ENCODE measurements at places on chromosomes 6 and 20.
A peak's percentile ranks its signal among the peaks of the same experiment; 100 is the strongest.

- no peak for DNase-seq
Observed at GRCh38 chr20:48431653-48432493, 395.9 kb downstream of the PREX1 start.

- no peak for DNase-seq
Observed at GRCh38 chr6:167652701-167653095, 174.0 kb upstream of the AFDN start.

GRCh38 chr20:49167811-49168507 is 20.2 kb downstream of the STAU1 start:
- DNase-seq, result no peak

DNA sequence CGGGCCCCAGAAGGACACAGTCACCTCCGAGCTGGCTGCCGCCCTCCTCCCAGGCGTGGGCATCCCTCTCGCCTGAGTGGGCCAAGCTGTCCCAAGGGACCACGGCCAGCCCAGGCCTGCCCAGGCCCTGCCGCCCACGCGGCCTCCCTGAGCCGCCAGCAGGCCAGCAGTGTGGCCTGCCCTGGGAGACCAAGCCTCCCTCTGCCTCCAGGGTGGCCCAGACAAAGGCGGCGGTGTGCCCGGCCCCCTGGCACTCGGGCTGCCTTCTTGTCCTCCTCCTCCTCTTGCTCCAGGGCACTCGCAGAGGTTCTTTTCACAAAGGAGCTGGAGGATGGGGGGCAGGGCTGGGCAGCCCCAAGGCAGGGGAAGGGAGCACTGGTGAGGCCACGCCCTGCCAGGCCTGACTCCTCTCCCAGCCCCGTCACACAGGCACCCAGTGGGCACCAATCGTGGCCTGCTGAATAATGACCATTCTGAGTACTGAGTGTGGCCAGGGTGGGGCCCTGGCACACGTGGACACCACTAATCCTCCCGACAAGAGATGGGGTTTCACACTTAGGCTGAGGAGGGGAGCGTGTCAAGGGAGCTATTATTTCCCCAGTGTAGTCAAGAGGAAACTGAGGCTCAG is 25.3 kb downstream of the NOL4L start:
- DNase-seq, result no peak

- DNase-seq, result no peak
Observed at GRCh38 chr6:111291336-111292259, 191.4 kb downstream of the REV3L start.

DNA sequence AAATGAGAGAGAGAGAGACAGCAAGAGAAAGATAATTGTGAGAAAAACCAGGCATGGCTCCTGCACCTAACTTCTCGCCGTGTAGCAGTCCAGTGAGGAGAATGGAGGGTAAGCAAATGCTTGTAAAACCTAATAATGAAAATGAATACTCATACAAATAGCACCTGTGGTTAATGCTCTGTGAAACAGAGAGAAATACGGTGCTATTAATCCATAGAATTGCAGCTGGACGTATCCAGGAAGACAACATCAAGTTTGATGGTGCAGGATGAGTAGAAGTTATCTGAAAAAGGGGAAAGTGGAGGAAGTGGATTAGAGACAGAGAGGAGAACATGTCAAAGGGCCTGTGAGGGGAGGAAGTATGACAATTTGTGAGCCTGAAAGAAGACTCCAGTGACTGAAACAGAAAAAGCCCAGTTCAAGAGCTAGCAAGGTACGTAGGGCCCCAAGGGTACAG is 89.4 kb upstream of the PAK5 start:
- no peak for DNase-seq

GRCh38 chr20:19649041-19649440 is 109.0 kb upstream of the RIN2 start:
- DNase-seq, result no peak

- peak; percentile 59 for DNase-seq
Observed at GRCh38 chr6:157569543-157569942, 188.6 kb downstream of the ZDHHC14 start.

DNA sequence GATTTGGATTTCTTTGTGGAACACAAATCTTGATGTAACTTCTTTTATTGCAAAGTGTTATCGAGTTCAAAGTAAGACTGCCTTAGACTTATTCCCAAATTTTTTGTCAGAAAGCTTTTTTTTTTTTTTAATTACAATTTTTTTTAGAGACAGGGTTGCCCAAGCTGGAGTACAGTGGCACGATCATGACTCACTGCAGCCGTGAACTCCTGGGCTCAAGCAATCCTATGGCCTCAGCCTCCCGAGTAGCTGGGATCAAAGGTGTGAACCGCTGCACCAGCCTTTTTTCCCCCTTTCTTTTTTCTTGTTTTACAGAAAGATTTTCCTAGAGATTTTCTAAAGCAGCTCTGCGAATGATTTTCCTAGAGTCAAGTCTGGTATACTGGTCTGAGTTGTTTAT is 2.8 kb downstream of the RIOK1 start:
- DNase-seq, result no peak

DNA sequence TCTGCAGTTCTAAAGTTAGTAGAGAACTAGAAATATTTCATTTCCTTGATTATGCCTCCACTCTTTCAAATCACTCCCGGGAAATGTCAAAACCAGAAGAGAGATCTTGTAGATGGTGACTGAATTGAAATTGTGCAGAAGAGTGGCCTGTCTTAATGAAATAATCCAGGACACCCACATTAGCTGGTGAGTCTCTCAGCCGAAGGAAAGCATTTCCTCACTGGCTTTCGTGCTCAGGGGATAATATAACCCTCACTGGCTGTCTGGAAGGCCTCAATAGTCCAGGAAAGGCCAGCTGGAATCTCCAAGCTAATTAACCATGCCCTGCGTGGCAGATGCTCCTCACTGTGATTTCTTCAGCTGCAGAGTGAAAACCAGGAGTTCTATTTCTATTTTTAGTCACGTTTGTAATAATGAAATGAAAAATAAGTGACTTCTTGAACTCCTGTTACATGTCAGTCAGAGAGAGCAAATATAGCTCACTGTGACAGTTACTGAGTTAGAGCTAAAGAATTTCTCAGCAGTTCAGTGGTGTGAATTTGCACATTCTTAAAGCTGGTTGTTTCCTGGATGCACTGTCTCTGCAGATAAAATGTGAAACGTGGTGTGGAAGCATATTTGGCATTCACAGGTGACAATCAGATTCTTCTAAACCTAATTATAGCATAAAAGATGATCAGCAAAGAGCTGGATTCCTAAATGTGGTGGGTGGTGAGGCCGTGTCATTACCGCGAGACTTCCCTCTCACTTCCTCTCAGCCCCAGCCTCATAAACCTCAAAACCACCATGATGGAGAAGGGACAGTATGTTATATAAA is 211.7 kb downstream of the LMBRD1 start:
- peak; percentile 0 for DNase-seq

DNA sequence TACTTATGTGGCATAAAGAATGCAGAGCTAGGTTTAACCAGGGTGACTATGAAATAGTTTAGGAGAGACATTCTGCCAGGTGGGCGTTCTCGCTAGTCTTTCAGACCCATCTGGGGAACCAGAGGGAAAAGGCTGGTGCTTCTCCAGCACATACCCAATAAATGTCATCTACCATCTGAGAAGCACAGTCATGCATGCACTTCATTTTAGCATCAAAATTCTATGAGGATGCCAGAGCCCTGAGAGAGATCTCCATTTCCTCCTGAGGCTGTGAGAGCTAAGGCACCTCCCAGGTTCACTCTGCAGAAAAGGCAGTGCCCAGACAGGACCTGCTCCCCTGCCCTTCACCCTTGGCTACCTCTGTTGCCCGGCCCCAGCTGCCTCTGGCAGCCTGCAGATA is 231.7 kb upstream of the PRND start:
- DNase-seq, result no peak

DNA sequence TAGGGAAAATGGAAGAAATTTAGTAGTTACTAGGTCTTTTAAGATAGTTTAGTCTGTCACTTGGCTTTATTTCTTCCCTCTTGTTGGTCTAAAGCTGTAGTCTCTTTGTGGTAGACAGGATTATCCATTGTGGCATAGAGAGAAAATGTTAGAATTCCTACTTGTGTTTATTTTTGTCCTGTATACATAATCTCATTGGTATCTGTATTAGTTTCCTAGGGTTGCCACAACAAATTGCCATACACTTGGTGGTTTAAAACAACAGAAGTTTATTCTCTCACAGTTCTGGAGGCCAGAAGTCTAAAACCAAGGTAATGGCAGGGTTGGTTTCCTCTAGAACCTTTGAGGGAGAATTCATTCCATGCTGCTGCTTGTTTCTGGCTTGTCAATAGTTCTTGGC is 119.4 kb downstream of the ZFAND3 start:
- DNase-seq, result no peak

DNA sequence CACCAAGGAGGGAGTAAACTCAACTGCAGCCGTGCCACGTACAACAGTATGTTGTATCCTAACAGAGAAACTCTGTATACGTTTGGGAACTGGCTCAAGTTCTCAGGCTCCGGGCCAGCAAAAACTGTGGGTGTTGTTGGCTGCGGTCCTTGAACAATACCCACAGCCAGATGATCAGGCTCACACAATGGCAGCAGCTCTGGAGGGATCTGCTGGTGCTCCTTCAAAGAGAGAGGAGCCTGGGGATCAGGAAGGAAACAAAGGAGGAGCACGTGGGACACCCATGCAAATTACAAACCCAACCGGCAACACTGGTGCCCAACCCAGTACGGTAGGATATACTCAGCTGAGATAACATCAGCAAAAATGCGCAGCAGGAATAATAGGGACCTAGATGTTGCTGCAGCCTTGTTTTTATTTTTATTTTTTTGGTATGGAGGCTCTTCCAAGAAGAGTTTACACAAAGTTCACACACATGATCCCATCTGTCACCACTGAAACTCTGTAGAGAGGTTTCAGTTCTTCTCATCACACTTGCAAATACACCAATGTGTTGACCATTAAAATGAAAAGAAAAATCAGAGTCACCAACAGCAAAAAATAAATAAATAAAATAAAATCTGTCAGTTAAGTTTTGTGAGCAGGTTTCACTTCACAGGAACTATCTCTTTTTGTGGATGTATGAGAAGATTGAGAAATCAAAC is 41.2 kb upstream of the PDE10A start:
- DNase-seq, result no peak

GRCh38 chr6:39839445-39839844 is 47.3 kb downstream of the DAAM2 start:
- DNase-seq, result no peak

GRCh38 chr6:73640179-73640750 is 13.5 kb downstream of the SLC17A5 start:
- DNase-seq, result no peak

- DNase-seq, result no peak
Observed at GRCh38 chr6:63910863-63911551, 275.4 kb downstream of the PHF3 start.

- DNase-seq, result no peak
Observed at GRCh38 chr6:73898599-73898998, 202.6 kb downstream of the CD109 start.

DNA sequence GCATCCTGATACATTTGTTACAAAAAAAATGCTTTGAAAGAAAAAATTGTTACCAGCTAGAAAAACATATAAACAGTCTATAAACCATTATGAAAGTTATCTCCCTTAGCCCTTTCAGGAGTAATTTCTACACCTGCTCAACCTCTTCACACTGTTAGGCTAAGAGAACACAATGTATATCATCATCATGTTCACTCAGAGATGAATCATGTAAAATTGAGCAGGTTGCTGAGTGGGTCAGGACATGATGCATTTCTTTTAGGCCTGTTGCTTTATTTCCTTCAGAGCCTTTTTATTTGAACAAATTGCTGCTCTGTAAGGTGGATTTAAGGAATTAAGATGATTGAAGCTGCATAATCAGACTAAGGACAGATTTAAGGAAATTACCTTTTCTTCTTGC is 531.3 kb upstream of the MAN1A1 start:
- no peak for DNase-seq

DNA sequence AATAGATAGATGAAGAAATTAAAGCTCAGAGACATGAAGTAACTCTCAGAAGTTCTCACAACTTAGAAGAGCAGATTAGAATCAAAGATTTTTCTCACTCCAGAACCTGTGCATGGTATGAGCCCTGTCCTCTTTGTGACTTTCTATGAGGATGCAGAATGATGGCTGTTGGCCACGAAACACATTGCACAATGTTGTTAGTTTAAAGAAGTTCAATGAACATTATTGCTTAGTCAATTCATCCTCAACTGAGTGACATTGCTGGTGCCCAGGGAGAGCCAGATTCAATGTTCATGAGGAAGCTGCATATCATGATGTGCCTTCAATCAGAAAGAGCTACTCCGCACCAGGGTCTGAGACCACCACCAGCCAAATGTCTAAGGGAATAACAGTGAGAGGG is 633.1 kb downstream of the PTPRT start:
- DNase-seq, result no peak

DNA sequence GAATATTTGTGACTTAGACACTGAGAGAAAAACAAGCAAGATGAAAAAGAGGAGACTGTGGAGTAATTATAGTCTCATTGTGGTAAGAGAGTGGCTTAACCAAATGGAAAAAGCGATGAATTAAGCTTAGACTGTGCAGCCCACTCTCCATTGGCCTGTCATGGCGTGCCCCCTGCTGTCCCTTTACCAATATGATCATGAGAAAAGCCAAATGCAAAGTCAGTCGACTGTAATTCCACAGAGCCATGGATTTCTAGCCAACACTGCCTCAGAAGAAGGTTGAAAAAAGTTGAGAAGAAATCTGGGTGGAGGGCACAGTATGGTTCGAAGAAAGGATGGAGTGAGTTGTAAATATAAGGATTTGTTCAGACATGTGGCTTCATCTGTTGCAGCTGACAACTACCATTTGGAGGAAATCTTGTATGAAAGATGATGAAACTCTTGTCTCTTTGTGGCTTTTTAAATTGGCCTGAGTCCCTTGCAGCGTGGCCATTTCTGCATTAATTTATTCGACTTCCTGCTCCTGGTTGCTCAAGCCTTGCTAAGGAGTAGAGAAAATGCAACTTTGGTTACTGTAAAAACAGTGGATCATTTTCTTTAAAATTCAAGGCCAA is 251.4 kb downstream of the DOK5 start:
- no peak for DNase-seq

DNA sequence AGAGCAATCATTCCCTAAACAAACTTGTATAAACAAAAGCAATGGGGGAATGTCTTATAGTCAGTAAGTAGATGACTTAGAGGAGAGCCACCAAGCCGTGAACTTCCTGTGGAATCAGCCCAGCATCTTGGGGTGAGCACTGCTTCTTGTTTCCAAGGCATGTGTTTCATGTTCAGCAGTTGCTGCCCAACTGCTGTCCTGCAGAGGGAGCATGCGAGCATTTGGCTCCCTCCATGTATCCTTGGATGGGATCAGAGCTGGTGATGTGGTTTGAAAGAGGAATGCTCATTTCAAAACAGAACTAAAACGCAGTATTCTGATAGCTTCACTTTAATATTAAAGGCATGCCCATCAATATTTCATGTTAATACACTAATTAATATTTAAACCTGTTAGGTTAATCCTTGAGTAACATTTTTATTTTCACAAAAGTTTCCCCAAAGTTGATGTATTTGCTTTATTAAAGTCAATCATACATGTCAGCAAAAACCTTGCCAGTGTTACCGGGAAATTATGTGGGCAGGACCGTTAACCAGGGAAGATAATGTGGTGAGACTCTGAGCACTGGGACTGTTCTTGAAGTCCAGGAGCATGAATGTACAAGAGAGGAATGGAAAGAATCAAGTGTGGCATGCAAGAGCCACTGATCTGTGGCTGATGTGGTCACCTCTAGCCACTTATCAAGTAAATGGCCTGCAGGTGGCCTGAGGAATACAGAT is 172.1 kb upstream of the GGTLC1 start:
- DNase-seq, result peak; percentile 10

- no peak for DNase-seq
Observed at GRCh38 chr20:47490795-47491194, 10.9 kb upstream of the NCOA3 start.

- no peak for DNase-seq
Observed at GRCh38 chr6:4861564-4861963, 85.4 kb downstream of the CDYL start.

- DNase-seq, result no peak
Observed at GRCh38 chr6:157283900-157284737, 39.2 kb downstream of the TMEM242 start.

All from OCI-LY7 (cell line).